Heart left ventricle (tissue), 16 donors: ENCODE measurements at places on chromosomes 11 and 22. TPM values are rescaled to one million over a fixed set of nuclear protein-coding genes. Genes with fewer than 3 reads are reported as not detected.

TRMT2A gene
- total RNA-seq = 19.1 TPM

THRSP gene
- 0.35 TPM for total RNA-seq

OR5T1 gene
- not detected for total RNA-seq

LRRC56 gene
- total RNA-seq = not detected

DCHS1 gene
- total RNA-seq = 13.9 TPM

ABTB2 gene
- total RNA-seq = 18.7 TPM

OR8D1 gene
- total RNA-seq = not detected

DNA sequence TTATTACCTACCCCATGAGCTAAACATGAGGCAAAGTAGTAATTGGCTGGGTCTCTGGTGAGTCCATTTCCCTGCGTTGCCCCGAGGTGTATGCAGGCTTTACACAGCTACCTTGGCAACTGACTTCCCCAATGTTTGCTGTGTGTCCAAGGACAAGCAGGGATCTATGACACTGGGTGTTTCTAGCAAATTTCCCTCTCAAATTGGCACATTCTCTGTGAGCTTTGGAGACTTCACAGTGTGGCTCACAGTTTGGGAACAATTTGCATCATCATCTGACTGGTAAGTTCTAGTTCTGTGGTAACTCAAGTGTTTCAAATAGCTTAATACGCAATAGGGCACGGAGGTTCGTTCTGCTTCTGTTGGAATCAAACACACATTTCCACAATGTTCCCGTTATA, 12.5 kb downstream of the NNMT start:
- H3K4me3 ChIP-seq = no peak overlapping the region
- peaks cover 31% of the 10 kb centered on the region for H3K36me3 ChIP-seq
- no peak for DNase-seq
- no peaks in the 10 kb centered on the region for H3K27me3 ChIP-seq
- peaks cover 5% of the 10 kb centered on the region for H3K4me1 ChIP-seq

DNA sequence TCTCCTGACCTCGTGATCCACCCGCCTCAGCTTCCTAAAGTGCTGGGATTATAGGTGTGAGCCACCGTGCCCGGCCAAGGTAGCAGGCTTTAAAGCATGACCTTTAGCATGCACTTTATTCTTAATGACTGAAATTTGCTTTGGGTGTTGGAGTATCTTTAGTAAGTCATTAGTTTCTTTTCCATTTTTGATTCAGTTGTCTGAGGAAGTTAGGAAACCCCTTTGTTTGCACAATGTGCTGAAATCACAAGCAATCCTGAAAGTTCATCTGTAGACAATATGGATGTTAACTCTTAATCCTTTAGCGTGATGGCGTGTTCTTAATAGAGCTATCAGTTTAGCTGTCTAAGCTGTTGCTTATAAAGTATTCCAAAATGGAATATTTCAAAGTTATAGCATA, 16.8 kb downstream of the SDHD start:
- no peaks in the 10 kb centered on the region for H3K27me3 ChIP-seq
- peaks cover 6% of the 10 kb centered on the region for H3K36me3 ChIP-seq
- H3K4me1 ChIP-seq = no peaks in the 10 kb centered on the region
- no peak overlapping the region for H3K4me3 ChIP-seq

DNA sequence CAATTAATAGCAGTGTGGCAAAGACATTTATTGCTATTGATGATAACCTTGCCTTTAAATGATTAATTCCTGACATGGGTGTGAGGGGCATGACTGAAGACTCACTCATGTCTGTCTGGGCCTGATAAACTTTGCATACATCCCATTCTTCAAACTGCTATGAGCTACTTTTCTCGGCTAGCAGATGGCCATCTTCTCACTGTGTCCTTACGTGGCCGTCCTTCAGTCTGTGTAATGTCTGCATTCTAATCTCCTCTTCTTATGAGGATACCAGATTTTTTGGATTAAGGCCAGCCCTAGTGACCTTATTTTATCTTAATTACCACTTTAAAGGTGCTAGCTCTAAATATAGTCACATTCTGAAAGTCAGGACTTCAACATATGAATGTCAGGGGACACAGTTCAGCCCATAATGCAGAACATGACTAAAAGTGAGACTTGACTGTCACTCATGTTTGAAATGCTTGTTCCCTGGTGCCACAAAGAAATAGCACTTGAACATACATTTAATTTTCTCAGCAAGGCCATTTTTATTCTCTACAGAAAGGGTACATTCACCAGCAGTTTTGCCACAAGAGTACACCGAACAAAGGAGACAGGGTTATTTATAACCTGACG, 32.3 kb downstream of the OR10A6 start:
- H3K27ac ChIP-seq = no peak overlapping the region
- H3K27me3 ChIP-seq = no peaks in the 10 kb centered on the region
- no peaks in the 10 kb centered on the region for H3K4me1 ChIP-seq
- DNase-seq = no peak
- no peak overlapping the region for H3K4me3 ChIP-seq
- no peaks in the 10 kb centered on the region for H3K36me3 ChIP-seq

GRCh38 chr11:134994431-134994830, 582.4 kb upstream of the B3GAT1 start:
- no peak overlapping the region for H3K27ac ChIP-seq
- H3K36me3 ChIP-seq = no peaks in the 10 kb centered on the region
- no peak for DNase-seq

DNA sequence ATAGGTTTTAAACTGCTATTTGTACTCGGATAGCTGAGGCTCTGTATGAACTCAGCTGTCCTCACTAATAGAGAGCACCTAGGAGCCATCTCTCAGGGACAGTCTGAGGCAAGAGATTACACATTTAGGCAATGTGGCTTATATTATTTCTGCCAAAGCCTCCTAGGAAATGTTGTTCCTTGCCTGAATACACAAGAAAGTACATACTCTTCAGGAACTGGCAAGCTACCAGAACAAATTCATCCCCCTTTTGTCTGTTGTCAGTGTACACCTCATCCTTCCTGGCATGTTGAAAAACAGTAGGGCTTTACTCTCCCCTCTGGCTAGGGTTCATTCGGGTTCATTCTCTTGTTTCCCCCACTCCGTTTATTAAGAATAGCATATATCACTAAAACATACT, 615.9 kb upstream of the FAT3 start:
- H3K4me1 ChIP-seq = no peaks in the 10 kb centered on the region
- H3K27me3 ChIP-seq = no peaks in the 10 kb centered on the region
- no peak for DNase-seq
- no peaks in the 10 kb centered on the region for H3K36me3 ChIP-seq

GRCh38 chr11:86698639-86699038, 26.2 kb upstream of the ME3 start:
- no peaks in the 10 kb centered on the region for H3K27me3 ChIP-seq
- DNase-seq = no peak
- H3K36me3 ChIP-seq = no peaks in the 10 kb centered on the region
- no peaks in the 10 kb centered on the region for H3K4me1 ChIP-seq
- no peak overlapping the region for H3K27ac ChIP-seq

DNA sequence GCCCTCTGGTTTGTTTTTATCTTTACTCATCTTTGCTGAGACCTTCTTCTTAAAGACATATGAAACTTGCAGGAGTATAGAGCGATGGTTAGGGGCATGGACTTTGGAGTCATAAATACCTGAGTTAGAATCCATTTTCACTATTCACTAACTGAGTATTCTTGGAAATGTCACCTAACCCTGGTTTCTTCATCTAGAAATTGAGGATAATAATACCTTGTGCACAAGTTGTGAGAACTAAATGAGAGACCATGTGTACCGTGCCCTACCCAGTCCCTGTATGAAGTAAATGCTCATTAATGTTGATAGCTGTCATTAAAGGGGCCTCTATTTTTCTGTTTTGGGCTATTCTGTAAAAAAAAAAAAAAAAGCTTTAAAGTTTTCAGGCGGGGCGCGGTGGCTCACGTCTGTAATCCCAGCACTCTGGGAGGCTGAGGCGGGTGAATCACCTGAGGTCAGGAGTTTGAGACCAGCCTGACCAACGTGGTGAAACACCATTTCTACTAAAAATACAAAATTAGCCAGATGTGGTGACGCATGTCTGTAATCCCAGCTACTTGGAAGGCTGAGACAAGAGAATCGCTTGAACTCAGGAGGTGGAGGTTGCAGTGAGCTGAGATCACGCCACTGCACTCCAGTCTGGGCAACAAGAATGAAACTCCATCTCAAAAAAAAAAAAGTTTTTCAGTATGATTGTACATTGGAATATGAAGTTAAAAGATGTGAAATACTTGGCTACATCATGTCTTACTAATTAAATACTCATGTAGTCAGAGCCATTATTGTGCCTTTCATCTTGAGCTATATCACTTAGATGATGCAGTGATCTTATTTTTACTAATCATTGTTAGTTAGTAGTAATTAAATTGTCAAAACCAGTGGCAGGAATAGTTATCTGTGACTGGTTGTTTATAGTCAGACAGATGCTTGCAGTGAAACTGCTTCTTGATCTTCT, 95.0 kb downstream of the AMOTL1 start:
- DNase-seq = no peak
- H3K4me1 ChIP-seq = no peaks in the 10 kb centered on the region
- no peak overlapping the region for H3K4me3 ChIP-seq
- no peaks in the 10 kb centered on the region for H3K27me3 ChIP-seq
- H3K36me3 ChIP-seq = peaks cover 97% of the 10 kb centered on the region

DNA sequence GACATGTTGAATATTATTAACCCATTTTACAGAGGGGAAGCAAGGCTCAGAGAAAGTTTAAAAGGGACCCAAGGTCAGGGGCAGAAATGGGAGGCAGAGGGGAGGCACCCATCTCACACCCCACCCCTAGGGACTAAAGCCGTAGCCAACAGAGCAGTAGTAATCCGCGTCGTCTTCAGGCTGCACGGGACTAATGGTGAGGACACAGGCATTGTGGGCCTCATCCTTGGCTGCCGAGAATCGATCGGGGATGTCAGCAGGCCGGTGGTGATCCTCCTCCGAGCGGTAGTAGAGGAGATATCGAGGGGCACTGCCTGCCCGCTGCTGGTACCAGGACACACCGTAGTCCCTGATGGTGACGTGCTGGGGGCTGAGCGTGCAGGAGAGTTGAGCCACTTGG, 1.5 kb downstream of the VPREB3 start:
- no peaks in the 10 kb centered on the region for H3K27me3 ChIP-seq
- peaks cover 5% of the 10 kb centered on the region for H3K4me1 ChIP-seq
- no peak overlapping the region for H3K4me3 ChIP-seq
- no peaks in the 10 kb centered on the region for H3K36me3 ChIP-seq
- no peak for DNase-seq
- H3K27ac ChIP-seq = no peak overlapping the region

DNA sequence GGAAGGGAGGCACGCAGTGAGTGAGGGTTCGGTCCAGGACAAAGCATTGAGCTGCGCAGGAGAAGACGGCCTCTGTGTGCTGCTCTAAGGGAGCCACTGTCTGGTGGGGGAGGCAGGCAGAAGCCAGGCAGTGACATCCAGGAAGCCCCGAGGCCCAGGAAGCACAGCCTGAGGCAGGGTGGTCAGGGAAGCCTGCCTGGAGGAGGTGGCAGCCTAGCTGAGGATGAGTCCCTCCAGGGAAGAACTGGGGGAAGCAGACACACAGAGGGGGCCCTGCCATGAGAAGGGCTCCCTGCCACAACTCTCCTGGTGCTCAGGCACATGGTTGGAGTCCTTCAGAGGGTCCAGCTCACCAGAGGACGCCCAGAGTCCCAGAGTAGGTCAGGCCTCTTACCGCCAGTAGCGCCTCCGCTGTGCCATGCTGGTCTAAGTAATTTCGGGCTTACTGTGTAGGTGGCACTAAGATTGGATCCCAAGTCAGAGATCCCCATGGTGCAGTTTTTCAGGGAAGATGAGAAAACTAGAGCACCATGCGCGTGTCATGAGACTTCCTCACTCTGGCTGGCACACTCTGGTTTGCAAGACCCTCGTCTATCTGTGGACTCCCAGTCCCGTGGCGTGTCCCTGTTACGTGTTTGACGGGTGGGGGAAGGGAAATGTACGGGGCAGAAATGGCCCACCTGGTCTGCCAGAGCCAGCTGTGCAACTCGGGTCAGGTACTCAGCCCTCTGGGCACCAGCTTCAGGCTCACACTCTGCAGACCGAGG, 887.2 kb downstream of the BRD1 start:
- no peak overlapping the region for H3K4me3 ChIP-seq
- H3K27ac ChIP-seq = no peak overlapping the region
- peaks cover 4% of the 10 kb centered on the region for H3K27me3 ChIP-seq
- no peak for DNase-seq
- H3K4me1 ChIP-seq = no peaks in the 10 kb centered on the region
- H3K36me3 ChIP-seq = no peaks in the 10 kb centered on the region

DNA sequence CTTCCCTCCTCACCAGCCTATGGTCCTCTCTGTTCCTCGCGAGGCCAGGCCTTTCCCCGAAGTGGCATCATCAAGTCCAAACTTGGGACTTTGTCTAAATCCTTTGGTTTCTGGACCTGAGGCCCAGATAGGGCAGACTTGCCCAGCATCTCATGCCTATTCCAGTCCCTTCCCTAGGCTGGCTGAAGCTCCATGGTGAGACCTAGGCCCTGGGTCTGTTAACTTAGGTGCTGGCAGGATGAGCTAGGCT, 11.5 kb downstream of the RELA start:
- H3K27ac ChIP-seq = peak overlapping the region; percentile 96
- no peak overlapping the region for H3K4me3 ChIP-seq
- peaks cover 24% of the 10 kb centered on the region for H3K4me1 ChIP-seq
- H3K27me3 ChIP-seq = no peaks in the 10 kb centered on the region

- no peaks in the 10 kb centered on the region for H3K36me3 ChIP-seq
- no peak overlapping the region for H3K27ac ChIP-seq
- no peak overlapping the region for H3K4me3 ChIP-seq
- no peak for DNase-seq
- no peaks in the 10 kb centered on the region for H3K27me3 ChIP-seq
Observed at GRCh38 chr22:36999463-36999862, 19.8 kb downstream of the TST start.

DNA sequence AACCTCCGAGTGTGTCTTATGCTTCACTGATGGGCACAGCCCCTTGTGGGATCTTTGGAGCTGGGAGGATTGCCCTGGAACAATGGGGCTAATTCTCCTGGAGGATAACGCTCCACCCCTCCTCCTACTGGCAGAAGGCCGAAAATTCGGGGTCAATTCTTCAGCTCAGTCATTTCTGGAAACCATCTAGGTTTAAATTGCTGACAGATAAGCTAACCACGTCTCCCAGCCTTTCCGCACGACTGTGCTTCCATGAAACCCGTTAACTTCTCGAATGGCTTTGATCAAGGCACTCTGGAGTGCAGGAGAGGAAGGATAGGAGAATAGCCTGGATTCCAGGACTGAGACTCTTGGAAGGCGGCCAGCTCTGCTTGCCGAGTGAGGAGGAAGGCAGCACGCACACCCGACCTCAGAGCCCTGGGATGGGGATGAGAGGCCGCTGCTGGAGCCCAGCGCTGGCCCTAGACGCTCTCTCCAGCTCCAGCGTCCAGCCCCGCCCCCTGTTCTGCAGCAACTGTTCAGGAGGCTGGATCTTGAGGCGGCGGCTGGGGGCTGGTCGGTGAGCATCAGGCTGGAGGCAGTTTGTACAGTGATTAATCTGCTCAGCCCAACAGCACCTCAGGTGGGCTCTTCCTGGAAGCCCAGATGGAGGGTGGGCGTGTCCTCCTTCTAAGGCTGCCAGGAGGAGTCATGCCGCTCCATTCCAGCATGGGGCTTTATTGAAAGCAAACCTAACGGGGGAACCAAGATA, 176.7 kb upstream of the NCAM1 start:
- no peaks in the 10 kb centered on the region for H3K36me3 ChIP-seq
- H3K4me3 ChIP-seq = peak overlapping the region; percentile 28
- H3K27ac ChIP-seq = peak overlapping the region; percentile 65

GRCh38 chr11:86588566-86589090, 83.8 kb downstream of the ME3 start:
- H3K4me3 ChIP-seq = no peak overlapping the region
- H3K4me1 ChIP-seq = peaks cover 42% of the 10 kb centered on the region
- no peaks in the 10 kb centered on the region for H3K36me3 ChIP-seq
- no peaks in the 10 kb centered on the region for H3K27me3 ChIP-seq
- peak overlapping the region; percentile 57 for H3K27ac ChIP-seq
- peak; percentile 44 for DNase-seq
